Cerebellar nuclear complex (tissue), 1 donor: ENCODE measurements at places on chromosomes 1 and 21.

DNA sequence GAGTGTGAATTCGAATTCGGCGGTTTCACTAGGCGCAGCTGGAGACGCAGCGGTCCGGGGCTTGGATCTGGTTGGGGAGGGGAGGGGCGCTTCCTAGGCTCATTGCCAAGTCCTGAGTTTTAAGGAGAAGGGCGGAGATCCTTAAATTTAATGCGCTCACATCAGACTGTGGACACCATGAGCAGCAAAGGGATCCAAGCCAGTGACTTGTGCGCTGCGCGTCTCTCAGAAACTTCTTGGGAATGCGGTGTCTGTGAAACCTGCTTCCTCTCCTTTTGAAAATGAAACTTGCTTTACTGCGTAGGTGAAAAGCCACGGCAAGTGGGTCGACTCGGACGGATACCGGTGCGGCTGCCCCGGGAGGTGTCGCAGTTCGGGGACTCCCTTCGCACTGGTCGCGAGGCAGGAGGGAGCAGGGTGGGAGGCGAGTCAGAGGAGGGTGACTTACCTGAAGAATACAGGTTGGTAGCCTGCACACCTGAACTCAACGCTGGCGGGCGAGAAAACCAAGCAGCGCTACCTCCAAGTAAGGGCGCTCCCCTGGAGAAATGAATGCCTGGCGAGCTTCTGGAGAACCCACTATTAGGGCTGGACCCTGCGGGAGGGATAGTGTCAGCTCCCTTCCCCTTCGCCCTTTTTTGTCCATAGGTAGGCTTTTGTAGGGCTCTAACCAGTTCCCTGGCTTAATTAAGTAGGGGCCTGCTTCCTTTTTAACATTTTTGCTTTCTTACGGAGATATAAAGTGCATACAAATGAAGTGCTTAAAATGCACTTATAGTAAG is 992 bp downstream of the TENT5C start:
- no peak for DNase-seq

- no peak for DNase-seq
Observed at GRCh38 chr1:107590087-107590486, 374.9 kb downstream of the VAV3 start.

DNA sequence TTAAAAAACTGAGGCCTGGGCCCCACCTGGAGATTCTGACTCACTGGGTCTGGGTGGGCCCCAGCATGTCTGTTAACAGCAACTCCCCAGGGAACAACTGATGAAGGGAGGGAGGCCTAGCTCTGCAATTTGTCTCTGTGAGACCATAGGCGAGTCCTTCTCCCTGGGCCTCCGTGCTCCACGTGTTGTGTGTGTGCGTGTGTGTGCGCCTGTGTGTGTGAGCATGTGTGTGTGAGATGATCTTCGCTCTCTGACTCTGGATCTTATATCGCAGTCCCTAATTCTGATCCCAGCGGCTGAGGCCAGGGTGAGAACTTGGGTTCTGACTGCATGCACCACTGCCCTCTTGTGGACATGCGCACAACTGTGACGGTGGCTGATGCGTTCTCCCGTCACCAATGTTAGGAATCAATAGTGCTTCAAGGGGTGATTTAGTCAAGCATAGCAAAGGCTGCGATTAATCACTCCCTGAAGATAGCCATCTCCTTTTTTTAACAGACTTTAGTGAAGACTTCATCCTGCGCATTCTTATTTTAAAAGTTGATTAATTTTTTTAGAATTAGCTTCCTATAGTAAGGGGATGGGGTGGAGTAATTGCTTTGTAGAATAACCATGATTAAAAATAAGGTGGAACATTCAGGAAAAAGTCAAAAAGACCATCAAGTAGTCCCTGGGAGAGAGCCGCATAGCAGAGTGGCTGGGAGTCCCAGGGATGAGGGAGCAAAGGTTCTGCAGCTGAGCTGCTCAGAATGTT is 62.4 kb upstream of the USP24 start:
- peak; percentile 50 for DNase-seq

GRCh38 chr1:153608089-153608682 is 4.8 kb downstream of the S100A16 start:
- DNase-seq = no peak

DNA sequence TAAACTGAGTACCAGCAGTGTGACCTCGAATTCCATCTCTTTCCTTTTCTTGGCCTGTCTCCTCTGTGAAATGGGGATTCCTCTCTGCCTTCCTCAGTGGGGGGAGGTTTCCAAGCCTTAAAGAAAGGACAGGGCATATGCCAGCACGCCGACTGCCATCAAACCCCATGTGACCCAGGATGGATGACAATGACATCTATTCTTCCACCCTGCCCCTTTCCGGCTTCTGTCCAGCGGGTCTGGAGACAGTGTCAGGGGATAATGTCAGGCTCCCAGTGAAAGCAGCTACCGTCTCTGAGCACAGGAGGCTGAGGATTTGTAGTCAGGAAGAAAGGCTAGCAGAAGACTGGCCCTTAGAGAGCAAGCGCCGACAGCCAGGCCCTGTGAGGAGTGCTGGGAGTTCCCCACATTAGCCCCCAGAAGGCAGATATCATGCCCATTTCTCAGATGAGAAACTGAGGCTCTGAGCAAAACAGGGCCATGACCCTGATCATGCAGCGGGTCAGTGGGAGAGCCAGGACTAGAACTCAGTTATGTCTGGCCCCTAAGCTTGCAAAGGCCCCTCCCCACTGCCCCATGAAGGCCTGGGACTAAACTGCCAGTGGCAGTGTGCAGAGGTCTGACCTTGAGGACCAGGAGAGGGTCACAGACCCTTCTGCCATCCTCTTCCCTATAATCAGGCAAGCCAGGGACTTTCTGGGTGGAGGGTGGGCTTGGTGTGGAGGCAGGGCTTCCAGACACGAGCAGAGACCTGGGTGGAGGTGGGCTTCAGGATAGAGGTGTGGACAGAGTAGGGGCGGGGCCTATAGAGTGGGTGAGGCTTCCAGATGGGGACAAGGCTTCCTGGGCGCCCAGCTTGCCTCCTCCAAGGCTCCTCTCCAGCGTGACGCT is 30.1 kb downstream of the CDCA8 start:
- DNase-seq = no peak

DNA sequence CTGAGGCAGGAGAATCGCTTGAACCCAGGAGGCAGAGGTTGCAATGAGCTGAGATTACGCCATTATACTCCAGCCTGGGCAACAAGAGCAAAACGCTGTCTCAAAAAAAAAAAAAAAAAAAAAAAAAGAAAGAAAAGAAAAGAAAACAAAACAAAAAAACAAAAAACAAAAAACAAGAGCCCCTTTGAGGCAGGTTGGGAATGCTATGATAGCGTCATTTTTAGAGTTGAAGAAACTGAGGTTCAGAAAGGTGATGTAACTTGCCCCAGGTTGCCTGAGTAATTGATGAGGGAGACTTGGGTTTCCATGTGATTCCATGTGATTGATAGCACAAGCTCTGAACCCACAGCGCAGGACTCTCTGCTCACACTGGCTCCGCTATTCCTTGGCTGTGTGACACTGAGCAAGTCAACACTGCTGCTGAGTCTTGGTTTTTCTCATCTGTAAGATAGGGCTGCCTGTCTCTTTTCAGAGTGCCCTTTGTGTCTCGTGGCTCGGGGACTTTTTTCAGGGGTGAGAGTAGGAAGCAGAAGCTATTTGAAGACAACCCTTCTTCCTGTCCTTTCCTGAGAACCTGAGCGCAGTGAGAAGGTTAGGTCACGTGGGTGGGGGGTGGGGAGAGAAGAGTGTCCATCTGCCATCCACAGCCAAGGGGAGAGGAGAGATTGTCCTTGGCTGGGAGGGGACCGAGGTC is 2.5 kb downstream of the CNR2 start:
- DNase-seq = no peak

DNA sequence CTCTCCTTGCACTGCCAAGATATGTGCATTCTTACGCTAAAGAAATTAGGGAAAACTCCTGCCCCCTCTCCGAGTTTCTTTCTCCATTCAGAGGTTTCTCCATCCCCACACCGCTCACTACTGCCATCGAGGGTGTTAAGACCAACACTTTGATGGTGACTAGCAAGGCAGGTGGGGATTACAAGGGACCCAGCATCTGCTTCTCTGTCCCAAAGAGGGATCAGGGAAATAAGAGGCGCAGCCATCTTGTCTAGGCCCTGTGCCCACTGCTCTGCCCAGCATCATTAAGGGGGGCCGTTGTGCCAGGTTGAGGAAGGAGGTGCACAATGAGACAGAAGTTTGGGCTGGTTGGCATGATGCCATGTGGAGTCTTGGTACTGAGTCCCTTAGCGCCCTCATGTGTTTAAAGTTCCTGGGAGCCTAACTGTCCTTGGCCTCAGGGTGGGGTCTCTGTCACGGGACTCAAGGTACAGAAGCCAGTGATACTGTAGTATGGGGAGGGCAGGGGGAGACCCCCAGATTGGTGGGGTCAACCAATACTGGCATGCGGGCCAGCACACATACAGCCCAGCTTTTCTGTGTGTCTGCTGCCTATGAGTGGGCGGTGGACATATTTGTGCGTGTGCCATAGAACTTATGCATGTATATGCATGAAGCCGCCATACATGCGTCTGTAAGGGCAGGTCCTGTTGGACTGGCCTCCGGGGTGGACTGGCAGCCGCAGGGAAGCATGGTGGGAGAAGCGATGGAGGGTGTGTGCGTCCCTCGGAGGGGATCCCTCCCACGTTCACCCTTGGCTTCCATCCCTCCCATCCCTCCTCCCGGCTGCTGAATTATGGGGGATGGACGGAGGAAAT is 5.5 kb downstream of the EFNA3 start:
- no peak for DNase-seq

DNA sequence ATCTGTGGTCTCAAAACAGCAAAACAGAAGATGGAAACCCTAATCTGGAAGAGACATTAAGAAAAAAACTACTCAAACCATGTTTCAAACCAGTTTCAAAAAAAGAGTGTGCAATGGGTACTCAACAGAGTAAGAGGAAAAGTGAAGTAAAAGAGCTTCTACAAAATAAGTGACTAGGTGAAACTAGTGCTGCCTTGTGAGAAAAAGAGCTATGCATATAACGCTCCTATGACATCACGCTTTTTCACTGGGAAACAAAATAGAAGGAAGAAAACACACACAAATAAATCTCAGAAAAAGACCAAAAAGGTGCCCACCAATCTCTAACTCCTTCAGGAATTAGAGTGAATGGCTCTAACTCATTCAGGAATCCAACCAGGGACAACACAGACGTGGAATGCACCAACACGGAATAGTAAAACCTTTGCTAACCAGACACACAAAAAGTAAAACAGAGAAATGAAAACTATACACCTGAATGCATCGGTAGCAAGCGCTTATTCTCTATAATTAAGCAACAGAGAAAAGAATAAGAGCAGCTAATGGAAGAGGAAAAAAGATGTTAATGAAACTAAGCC is 1.3 kb downstream of the FOXJ3 start:
- DNase-seq = no peak

- DNase-seq = no peak
Observed at GRCh38 chr1:205044741-205045140, 1.7 kb downstream of the CNTN2 start.

DNA sequence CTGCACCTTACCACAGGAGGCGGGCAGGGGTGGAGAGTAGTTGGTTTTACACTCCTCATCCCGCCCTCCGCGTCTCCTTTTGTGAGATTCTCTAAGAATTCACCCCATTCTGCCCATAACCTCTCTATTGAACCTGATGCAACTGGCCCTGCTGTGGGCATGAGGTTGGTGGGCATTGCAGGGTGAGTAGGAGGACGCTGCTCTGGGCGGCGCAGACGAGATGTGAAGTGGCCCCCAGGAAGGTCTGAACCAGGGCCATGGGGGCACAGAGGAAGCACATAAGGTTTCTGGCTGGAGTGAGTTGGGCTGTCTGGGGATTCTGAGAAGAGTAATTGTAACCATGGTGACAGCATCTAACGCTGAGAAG is 8.8 kb downstream of the PADI1 start:
- no peak for DNase-seq

DNA sequence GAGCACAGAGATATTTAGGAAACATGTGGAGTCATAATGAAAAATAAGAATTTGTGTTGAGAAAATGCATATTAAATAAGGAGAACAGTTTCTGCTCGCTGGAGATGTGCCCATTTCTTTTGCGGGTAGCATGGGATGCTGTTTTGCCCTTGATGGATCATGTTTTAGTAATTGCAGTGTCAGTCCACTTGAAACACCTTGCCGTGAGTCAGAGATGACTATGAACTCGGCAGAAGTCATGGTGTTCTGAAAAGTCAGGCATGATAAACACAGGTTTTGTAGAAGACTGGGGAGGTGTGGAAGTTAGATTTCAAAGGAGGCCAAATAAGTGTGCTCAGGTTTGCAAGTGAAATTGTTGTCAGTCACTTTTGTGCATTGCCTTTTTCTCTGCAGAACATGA is 315.0 kb upstream of the LRRC7 start:
- DNase-seq = no peak

GRCh38 chr1:27332536-27333281 is 9.1 kb upstream of the SYTL1 start:
- DNase-seq = no peak

DNA sequence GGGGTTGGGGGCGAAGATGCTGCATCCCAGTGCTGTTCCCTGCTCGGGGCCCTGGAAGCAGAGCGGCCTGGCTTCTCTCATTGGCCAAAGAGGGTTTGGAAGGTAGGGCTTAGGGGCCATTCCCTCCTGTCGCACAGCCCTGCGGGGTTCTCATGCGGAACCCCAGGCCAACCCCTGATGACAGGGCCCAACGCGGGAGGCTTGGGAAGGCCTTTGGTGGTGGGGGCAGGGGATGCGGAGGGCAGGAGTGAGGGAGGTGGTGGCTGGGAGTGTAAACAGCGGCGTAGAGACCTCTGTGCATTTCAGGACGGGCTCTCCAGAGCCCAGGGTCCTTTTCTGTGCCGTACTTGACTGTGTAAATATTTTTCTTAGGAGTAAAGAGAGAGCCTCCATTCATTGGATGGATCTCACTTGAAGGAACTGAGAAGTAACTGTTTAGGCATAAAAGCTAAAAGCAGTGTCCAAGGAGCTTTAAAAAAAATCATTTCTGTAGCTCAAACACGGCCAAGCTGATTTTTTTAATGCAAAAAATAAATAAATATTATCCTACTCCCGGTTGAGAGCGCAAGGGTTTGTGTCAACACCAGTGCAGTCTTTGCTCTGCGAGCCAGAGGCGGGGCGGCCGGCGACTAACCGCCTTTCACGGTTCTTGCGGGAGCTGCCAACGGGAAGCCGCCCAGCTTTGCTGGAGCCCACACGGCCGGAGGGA is 169.1 kb downstream of the PRDM16 start:
- DNase-seq = no peak

DNA sequence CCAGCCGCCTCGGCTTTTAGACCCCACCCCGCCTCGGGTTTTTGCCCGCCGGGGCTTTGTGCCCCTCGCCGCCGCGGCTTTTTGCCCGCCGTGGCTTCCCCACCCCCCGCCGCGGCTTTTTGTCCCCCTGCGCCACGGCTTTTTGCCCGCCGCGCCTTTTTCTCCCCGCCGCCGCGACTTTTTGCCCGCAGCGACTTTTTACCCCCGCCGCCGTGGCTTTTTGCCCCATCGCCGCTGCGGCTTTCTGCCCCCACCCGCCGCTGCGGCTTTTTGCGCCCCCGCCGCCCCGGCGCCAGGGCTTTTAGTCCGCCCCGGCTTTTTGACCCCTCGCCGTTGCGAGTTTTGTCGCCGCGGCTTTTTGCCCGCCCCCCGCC is 474.4 kb downstream of the FAM72C start:
- no peak for DNase-seq

- DNase-seq = no peak
Observed at GRCh38 chr1:14804626-14805025, 206.1 kb downstream of the KAZN start.

GRCh38 chr1:231869364-231869763 is 242.8 kb downstream of the DISC1 start:
- DNase-seq = no peak
